ENCODE measurements at places on chromosomes 2 and 18. TPM values are rescaled to one million over a fixed set of nuclear protein-coding genes. Genes with fewer than 3 reads are reported as not detected.

DNA sequence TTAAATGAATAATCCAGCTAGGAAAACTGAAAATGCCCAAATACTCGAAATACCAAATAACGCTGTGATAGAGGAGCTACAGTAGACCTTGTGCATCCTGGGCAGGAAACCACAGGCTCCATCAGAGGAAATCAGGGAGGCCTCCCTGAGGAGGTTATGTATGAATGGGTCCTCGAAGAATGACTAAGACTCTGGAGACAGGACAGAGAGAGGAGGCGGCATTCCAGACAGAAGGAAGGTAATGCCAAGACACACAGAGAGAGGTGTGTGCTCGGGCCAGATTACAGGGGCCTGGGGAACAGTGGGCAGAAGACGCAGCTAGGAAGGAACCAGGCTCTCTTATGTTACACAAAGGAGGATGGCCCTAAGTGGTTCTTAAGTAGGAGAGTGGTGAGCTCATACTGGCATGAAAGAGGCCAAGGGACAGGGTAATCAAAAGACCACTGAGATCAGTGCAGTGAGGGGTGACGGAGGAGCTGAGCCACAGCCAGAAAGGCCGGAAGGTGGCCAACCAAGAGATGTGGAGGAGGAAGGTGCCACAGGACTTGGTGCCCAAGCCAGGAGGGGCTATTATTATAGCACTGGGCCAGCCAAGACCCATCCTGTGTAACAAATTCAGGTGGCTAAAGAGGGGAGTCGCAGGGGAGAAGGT lies 9.9 kb downstream of the ST3GAL5 start:
- no peak for DNase-seq

DNA sequence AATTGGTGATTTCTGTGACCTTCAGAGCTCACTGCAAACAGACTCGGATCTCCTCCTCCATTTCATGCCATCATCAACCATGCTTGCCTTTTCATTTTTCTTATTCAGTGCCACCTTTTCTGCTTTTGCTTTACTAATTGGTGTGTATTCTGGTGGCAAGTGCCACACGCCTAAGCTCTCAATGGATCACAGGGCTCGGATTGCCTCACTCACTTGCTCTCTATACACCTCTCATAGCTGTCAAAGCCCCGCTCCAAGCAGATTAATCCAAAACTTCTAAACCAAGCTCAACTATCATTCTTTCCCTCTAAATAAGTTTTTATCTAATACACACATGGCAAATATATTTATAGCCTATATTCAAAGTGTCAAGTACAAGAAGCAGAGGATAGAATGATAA lies 86.4 kb downstream of the PLEKHM3 start:
- DNase-seq, result no peak

DNA sequence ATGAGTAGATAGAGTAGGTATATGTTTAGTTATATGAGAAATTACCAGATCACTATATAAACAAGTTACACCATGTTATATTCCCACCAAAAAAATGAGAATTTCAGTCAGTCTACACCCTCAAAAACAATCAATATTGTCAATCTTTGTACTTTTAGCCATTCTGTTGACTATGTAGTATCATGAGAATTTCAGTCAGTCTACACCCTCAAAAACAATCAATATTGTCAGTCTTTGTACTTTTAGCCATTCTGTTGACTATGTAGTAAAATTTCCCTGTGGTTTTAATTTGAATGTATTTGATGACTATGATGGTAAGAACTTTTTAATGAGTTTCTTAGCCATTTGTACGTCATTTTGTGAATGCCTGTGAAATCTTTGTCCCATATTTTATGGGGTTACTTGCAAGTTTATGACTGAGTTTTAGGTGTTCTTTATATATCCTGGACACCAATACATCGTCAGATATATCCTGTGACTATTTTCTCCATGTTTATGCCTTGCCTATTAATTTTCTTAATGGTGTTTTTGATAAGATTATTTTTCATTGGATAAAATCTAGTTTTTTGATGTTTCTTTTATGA lies 528.4 kb upstream of the SPHKAP start:
- DNase-seq, result no peak

DNA sequence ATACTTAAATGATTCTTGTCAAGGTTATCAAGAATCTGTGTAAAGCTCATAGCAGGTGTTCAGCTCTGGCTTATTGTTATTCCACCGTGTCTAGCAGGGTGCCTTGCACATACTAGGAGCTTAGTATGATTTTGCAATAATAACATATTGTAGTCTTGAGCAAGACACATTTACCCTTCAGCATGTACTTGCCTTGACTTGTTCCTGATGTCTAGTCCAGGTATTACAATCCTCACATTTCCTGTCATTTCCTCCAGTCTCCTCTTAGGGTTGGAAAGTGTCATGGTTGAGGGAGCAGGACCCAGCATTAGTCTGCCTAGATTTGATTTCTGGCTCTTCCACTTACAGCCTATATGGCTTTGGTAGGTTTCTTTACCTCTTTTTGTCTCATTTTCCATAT lies 246.1 kb downstream of the RAD51AP2 start:
- DNase-seq, result no peak

- no peak for DNase-seq
Observed at GRCh38 chr18:42706618-42707017, 408.9 kb downstream of the RIT2 start.

DNA sequence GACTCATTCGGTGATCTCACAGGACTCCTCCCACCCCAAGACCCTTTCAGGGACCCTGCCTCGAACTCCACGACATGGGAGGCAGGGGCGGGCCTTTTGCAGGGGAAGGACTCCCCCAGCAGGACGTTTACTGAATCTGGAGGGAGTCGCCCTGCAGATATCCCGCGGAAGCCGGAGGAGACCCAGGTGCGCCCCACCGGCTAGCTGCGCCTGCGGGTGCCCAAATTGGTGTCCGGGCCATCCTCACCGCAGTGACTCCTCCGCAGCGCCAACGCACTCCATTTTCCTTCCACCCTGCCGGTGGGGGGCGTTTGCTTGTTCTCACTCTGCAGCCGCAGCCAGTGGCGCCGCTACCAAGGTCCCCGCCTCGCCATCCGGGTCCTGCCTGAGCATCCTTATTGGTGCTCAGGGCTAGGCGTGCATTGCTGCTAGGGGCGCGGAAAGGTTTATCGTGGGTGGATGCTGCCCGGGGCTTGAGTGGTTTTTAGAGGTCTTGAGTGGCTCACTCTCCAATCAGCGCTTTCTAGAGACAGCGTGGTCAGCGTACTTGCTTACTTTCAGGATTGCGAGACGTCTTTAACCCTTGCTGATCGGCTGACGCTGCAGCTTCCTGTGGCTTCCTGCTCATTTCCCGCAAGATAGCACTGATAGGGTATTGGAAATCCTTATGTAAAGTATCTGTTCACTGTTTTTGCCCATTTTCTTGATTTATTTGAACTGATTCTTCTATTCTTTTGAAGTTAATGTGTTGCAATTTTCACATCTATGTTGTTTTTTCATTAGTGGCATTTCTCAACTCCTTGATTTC lies 81.4 kb downstream of the BIN1 start:
- DNase-seq, result peak; percentile 80

DNA sequence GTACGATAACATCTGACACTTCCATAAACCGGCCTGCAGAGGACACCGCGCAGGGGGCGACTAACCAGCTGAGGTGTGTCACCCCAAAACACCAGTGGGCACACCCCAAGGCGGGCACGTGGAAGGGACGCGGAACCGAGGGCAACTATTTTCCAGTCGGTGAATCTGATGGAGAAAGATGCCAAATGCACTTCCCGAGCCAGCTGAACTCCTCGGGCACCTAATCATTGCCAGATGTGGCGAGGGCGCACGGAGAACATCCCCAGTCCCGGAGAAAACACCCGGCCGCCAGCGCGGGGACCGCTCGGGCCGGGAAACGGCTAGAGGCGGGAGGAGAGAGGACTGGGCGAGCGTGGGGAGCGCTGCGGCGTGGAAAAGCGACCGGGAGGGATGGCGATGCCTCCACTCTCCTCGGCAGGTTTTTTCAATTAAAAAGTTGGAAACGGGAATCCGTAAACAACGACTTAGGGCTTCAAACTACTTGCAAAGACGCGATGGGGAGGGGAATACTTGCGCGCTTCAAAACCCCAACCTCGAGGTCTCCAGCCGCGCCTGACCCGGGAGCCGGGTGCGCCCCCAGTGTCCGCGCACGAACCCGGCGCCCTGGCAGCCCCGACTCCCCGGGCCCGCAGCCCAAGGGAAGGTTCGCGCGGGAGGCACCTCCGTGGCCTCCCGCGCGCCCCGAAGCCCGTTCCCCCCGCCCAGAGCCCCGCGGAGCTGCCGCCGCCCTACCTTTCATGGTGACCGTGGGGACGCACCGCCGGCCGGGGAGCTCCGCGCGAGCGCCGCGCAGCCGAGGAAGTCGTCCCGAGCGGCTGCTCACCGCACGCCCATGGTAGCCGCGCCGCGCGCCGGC lies 497 bp downstream of the COLEC12 start:
- no peak for DNase-seq

- no peak for DNase-seq
Observed at GRCh38 chr2:164913640-164914350, 41.5 kb downstream of the SLC38A11 start.

GRCh38 chr2:170361090-170361936 lies 183.4 kb downstream of the MYO3B start:
- no peak for DNase-seq

GRCh38 chr2:18701981-18702380 lies 112.6 kb upstream of the NT5C1B start:
- no peak for DNase-seq

GRCh38 chr2:158726911-158727592 lies 68.1 kb upstream of the DAPL1 start:
- no peak for DNase-seq

- DNase-seq, result no peak
Observed at GRCh38 chr2:101466426-101466825, 8.5 kb downstream of the RFX8 start.

GRCh38 chr2:197322143-197322542 lies 11.6 kb upstream of the ANKRD44 start:
- no peak for DNase-seq

- peak; percentile 86 for DNase-seq
Observed at GRCh38 chr2:9813312-9814128, 29.8 kb upstream of the TAF1B start.

- DNase-seq, result no peak
Observed at GRCh38 chr18:62937065-62937464, 221.7 kb downstream of the PHLPP1 start.

DNA sequence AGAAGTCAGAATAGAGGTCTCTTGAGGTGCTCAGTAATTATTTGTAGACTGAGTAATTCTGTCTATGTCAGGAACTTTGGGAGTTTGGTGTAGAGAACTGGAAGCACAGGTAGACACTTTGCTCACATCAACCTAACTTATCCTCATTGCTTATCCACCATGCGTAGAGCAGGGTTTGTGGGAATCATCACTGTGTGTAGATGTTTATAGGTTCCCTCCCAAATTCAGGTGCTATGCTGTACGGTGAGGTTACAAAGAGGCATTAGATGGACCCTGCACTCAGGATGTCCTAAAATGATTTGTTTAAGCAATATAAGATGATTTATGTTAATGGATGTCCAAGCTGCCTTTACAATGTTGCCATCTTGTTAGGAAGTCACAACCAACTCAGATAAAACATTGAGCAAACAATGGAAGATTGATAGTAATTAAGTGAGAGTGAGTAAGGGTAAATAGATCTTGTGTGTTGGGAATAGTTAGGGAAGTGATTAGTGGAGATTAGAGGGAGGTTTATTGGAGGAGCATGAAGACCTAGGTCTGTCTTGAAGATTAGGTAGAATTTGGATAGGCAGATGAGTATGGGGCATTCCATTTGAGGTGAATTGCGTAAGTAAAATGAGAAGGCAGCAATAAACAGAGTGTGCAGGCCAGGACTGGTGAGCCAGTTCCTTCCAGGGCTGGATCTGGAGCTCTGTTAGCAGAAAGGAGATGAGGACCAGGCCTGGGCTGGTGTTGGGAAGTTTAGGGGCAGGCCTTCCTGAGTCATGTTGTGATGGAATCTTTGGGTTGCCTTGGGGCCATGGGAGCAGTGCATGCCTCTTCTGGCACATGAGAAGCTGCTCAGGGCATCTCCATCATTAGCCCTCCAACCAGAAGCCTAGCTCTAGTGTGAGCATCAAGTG lies 12.1 kb downstream of the EPAS1 start:
- DNase-seq, result no peak

- no peak for DNase-seq
Observed at GRCh38 chr2:173606619-173607248, 252.1 kb downstream of the CDCA7 start.

KATNAL2 gene
- total RNA-seq, result 5.6 TPM

MAPK4 gene
- 0.89 TPM for total RNA-seq

GALNT14 gene
- 1.2 TPM for total RNA-seq

ARHGAP25 gene
- total RNA-seq, result 21.6 TPM

ABCB11 gene
- total RNA-seq, result 1.5 TPM

PTCD3 gene
- 90.7 TPM for total RNA-seq

ITPRIPL1 gene
- 2.8 TPM for total RNA-seq

VIT gene
- 67.9 TPM for total RNA-seq

ASPRV1 gene
- 5.6 TPM for total RNA-seq

NCL gene
- 393 TPM for total RNA-seq

NLRC4 gene
- 3.1 TPM for total RNA-seq

SERPINB13 gene
- not detected for total RNA-seq

Data from sciatic nerve (tissue), 2 donors.